Panc1 (cell line): ENCODE measurements at places on chromosomes 3 and 15. TPM values are rescaled to one million over a fixed set of nuclear protein-coding genes. Genes with fewer than 3 reads are reported as not detected.

DNA sequence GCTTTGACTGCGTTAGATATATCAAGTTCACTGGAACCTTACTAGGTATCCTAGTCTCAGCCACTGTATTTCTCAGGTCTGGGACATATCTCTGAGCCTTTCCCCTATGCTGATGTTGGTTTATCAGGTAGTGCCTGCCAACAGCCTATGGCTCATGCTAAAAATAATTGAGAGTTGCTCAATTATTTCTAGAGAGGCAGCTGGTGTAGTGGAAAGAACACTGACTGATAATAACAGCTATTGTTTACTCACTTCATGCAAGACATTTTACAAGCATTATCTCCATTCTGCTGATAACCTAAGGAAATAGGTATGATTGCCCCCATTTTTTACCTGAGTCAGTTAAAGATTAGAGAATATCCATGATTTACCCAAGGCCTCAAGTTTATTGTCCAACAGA lies 231.4 kb downstream of the LRRN1 start:
- no peak overlapping the region for H3K4me3 ChIP-seq
- no peaks in the 10 kb centered on the region for H3K4me1 ChIP-seq
- H3K36me3 ChIP-seq: no peaks in the 10 kb centered on the region
- DNase-seq: no peak
- no peaks in the 10 kb centered on the region for H3K27me3 ChIP-seq

DNA sequence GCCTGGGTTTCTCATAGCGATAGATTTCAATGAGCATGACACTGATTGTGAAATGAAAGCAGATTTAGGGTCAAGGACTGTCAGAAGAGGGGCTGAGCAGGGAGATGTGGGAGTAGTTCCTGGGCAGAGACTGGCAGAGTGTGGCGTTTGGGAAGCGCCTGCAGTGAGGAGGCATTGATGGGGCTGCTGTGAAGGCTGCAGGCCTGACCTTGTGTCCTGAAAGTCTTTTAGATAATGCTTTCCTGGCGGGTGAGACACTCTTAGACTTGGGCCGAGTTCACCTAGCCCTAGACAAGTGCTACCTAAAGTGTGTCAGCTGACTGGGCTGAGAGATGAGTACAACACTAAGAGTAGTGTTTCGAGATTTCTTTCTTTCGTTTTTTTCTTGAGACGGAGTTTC lies 20.7 kb downstream of the USP13 start:
- peaks cover 11% of the 10 kb centered on the region for H3K4me1 ChIP-seq
- H3K4me3 ChIP-seq: no peak overlapping the region

DNA sequence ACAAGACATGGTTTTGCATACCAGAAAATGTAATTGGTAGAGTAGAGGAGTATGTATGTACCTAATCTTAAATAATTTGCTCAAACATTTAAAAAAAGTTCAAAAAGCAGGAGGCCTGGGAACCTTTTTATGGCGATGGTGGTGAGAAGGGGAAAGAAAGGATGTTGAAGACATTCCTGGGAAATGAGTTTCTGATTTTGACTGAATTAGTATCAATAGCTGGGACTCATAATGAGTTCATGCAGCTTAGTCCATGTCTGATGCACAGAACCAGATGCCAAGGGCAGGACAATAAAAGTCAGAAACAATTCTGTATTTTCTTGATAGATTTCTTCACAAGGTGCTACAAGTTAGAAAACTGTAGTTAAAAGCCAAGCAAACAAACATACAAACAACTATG lies 395.3 kb downstream of the GAP43 start:
- no peak overlapping the region for H3K27ac ChIP-seq
- H3K27me3 ChIP-seq: no peaks in the 10 kb centered on the region
- no peaks in the 10 kb centered on the region for H3K36me3 ChIP-seq
- H3K4me3 ChIP-seq: no peak overlapping the region
- no peak for DNase-seq
- H3K4me1 ChIP-seq: no peaks in the 10 kb centered on the region

DNA sequence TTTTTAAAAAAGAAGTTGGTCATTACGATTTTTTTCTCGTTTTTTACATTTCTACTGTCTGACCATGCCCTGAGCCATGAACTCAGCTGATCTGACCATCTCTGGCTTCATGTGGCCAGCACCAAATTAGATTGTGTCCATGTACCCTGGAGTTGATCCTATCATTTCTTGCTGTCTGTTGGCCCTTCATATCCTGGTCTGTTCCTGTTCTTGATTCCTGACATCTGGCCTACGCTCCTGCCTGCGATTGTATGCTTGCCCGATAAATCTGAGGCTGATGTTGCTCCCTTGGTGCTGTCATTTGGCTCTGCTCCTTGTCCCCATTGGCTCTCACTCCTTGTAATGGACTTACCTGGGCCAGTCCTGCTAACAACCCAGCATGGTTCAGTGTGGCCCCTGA lies 89.8 kb upstream of the IGSF10 start:
- H3K4me3 ChIP-seq: no peak overlapping the region
- no peaks in the 10 kb centered on the region for H3K27me3 ChIP-seq
- no peak for DNase-seq
- H3K36me3 ChIP-seq: no peaks in the 10 kb centered on the region

Gene SERPINI2
- not detected for total RNA-seq
